Uterus (tissue), 4 donors: ENCODE measurements at places on chromosomes 5 and 9. TPM values are rescaled to one million over a fixed set of nuclear protein-coding genes. Genes with fewer than 3 reads are reported as not detected.

- H3K27me3 ChIP-seq: no peaks in the 10 kb centered on the region
- H3K4me3 ChIP-seq: peak overlapping the region; percentile 73
- H3K27ac ChIP-seq: peak overlapping the region; percentile 94
- DNase-seq: no peak
These were observed 464 bp downstream of the GDF9 start for GRCh38 chr5:132865668-132866341.

Gene ZNG1F
- total RNA-seq: 8.5 TPM

Gene PKD2L2
- total RNA-seq: not detected

- H3K36me3 ChIP-seq: no peaks in the 10 kb centered on the region
- no peaks in the 10 kb centered on the region for H3K4me1 ChIP-seq
- DNase-seq: no peak
These were observed 116.0 kb upstream of the MAN2A1 start for GRCh38 chr5:109573766-109574165.

GRCh38 chr9:75333624-75334023 is 245.3 kb downstream of the OSTF1 start:
- H3K4me3 ChIP-seq: no peak overlapping the region
- H3K4me1 ChIP-seq: no peaks in the 10 kb centered on the region
- H3K27ac ChIP-seq: no peak overlapping the region
- no peak for DNase-seq
- H3K27me3 ChIP-seq: no peaks in the 10 kb centered on the region

Gene CAVIN4
- total RNA-seq: 0.26 TPM

- no peaks in the 10 kb centered on the region for H3K27me3 ChIP-seq
- H3K27ac ChIP-seq: no peak overlapping the region
- no peak for DNase-seq
- H3K4me3 ChIP-seq: no peak overlapping the region
- H3K4me1 ChIP-seq: no peaks in the 10 kb centered on the region
These were observed 42.9 kb downstream of the LRRTM2 start for GRCh38 chr5:138832218-138832617.

GRCh38 chr5:73312872-73313510 is 135.6 kb downstream of the FOXD1 start:
- H3K27me3 ChIP-seq: no peaks in the 10 kb centered on the region
- H3K4me1 ChIP-seq: peaks cover 8% of the 10 kb centered on the region
- H3K27ac ChIP-seq: no peak overlapping the region
- no peak overlapping the region for H3K4me3 ChIP-seq
- H3K36me3 ChIP-seq: no peaks in the 10 kb centered on the region
- no peak for DNase-seq

DNA sequence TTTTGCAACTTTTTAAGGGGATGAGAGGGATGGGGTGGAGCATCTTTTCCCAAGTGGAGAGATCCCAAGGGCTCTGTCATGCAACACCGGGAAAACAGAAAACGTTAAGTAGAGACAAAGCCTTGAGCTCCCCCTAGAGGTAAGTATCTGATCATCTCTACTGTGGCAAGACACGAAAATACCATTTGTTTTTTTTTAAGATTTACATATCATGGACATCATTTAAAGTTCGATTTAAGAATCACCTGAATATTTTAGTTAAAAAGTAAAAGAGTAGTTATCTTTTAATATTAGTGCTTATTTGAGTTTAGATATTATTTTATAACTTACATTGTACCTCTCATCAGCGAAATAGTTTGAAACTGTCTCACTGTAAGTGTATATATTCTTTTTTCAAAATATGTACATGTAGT is 200.4 kb downstream of the LRRC70 start:
- H3K4me3 ChIP-seq: no peak overlapping the region
- H3K4me1 ChIP-seq: no peaks in the 10 kb centered on the region
- no peaks in the 10 kb centered on the region for H3K36me3 ChIP-seq
- no peak for DNase-seq
- no peaks in the 10 kb centered on the region for H3K27me3 ChIP-seq

GRCh38 chr9:74414325-74414724 is 82.8 kb upstream of the RORB start:
- H3K27ac ChIP-seq: no peak overlapping the region
- H3K36me3 ChIP-seq: no peaks in the 10 kb centered on the region
- H3K4me1 ChIP-seq: no peaks in the 10 kb centered on the region
- no peak for DNase-seq

- no peak for DNase-seq
- H3K4me3 ChIP-seq: no peak overlapping the region
- H3K36me3 ChIP-seq: no peaks in the 10 kb centered on the region
- no peaks in the 10 kb centered on the region for H3K27me3 ChIP-seq
- no peak overlapping the region for H3K27ac ChIP-seq
- no peaks in the 10 kb centered on the region for H3K4me1 ChIP-seq
These were observed 32.5 kb downstream of the RAB14 start for GRCh38 chr9:121169094-121169601.

DNA sequence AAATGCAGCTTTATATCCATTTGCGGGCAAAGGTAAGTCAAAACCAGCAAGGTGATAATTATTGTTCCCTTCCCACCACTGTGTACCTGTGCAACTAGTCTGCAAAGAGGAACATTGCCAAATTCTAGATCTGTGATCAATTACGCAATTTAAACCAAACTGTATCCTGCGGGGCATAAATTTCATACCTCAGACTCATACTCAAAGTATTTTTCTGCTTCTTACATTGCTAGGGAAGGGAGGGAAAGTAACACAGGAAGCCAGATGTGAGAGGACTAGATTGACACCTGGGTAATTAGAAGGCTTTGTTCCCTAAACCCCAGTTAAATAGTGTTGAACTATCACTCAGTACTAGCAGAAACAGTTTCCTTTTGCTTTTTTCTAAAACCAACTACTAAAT is 240.2 kb upstream of the ZNF608 start:
- no peaks in the 10 kb centered on the region for H3K36me3 ChIP-seq
- no peaks in the 10 kb centered on the region for H3K27me3 ChIP-seq
- H3K4me1 ChIP-seq: no peaks in the 10 kb centered on the region
- H3K4me3 ChIP-seq: no peak overlapping the region

Gene TAF11L5
- not detected for total RNA-seq

Gene EQTN
- total RNA-seq: 2.8 TPM

- H3K36me3 ChIP-seq: no peaks in the 10 kb centered on the region
- DNase-seq: no peak
- H3K4me1 ChIP-seq: no peaks in the 10 kb centered on the region
- no peak overlapping the region for H3K27ac ChIP-seq
- H3K27me3 ChIP-seq: no peaks in the 10 kb centered on the region
These were observed 363.6 kb upstream of the TYRP1 start for GRCh38 chr9:12329623-12329985.

DNA sequence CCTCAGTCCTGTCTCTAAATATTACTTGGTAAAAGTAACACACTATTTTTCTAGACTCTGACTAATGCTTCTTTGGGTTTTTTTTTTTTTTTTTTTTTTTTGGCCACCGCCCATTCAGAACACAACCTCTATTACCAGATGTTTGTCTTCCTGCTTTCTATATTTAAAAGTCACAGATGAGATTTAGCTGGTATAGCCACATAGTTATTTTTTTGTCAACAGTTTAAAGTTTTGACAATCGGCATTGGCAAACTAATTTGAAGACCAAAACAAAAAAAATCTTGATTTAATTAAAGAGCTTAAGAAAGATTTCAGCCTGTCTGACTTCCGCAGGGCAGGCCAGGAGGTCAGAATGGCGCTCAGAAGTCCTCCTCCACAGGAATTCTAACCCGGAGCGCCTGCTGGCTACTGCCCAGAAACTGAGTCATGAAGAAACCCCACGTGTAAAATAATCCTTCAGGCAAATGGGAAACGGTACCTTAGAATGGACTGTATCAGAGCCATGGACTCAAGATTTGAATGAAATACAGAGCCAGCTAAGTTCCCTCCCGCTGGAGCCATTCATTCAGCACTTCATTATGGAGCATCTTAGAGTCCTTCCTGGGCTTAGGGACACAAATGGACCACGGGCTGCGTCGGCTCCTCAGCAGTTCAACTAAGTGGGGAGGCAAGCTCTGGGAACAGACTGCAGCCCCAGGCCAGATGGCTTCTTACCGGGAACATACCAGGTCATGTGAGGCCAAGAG is 55.6 kb downstream of the PTPDC1 start:
- H3K4me1 ChIP-seq: peaks cover 27% of the 10 kb centered on the region
- H3K36me3 ChIP-seq: no peaks in the 10 kb centered on the region
- no peak overlapping the region for H3K4me3 ChIP-seq
- peak; percentile 94 for DNase-seq

DNA sequence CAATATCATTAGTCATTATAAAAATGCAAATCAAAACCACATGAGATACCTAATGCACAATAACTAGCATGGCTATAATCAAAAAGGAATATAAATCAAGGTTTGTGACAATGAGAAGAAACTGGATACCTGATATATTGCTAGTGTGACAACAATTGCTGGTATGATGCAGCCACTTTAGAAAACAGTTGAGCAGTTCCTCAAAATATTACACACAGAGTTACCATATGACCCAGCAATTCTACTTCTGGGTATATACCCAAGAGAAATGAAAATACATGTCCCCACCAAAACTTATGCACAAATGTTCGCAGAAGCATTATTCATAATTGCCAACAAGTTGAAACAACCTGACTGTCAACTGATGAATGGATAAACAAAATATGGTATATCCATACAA is 339.7 kb upstream of the POU5F2 start:
- no peak overlapping the region for H3K27ac ChIP-seq
- H3K4me1 ChIP-seq: no peaks in the 10 kb centered on the region
- no peak for DNase-seq
- no peak overlapping the region for H3K4me3 ChIP-seq
- no peaks in the 10 kb centered on the region for H3K27me3 ChIP-seq

GRCh38 chr9:105416840-105417239 is 31.0 kb upstream of the FSD1L start:
- no peak overlapping the region for H3K27ac ChIP-seq
- no peaks in the 10 kb centered on the region for H3K4me1 ChIP-seq
- H3K36me3 ChIP-seq: no peaks in the 10 kb centered on the region
- DNase-seq: no peak
- H3K4me3 ChIP-seq: no peak overlapping the region

GRCh38 chr5:67317603-67318002 is 121.0 kb upstream of the CD180 start:
- no peak overlapping the region for H3K4me3 ChIP-seq
- H3K4me1 ChIP-seq: no peaks in the 10 kb centered on the region
- no peaks in the 10 kb centered on the region for H3K36me3 ChIP-seq
- H3K27me3 ChIP-seq: no peaks in the 10 kb centered on the region
- no peak for DNase-seq
- H3K27ac ChIP-seq: no peak overlapping the region

Gene AK8
- 1.9 TPM for total RNA-seq

DNA sequence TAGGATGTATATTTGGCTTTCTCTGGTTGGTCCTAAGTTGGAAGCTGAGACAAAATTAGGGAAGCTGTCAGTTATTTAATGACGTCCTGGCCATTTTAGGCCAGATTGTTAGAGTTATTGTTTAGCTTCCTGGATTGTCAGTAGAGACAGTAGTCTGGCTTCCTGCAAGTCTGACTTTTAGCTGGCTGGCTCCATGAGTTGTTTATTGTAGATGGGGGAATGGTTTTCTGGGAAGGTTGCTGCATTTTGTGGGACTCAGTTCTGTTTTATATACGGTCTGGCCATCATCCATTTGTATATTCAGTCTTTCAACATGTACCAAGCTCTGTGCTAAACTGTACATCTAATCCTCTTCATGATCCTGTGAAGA is 68.3 kb downstream of the SGCD start:
- H3K27me3 ChIP-seq: no peaks in the 10 kb centered on the region
- no peak for DNase-seq
- H3K36me3 ChIP-seq: no peaks in the 10 kb centered on the region
- peak overlapping the region; percentile 56 for H3K27ac ChIP-seq

GRCh38 chr5:32258424-32258823 is 54.3 kb downstream of the MTMR12 start:
- H3K27me3 ChIP-seq: no peaks in the 10 kb centered on the region
- DNase-seq: no peak
- no peaks in the 10 kb centered on the region for H3K36me3 ChIP-seq
- peak overlapping the region; percentile 22 for H3K27ac ChIP-seq
- H3K4me3 ChIP-seq: no peak overlapping the region

DNA sequence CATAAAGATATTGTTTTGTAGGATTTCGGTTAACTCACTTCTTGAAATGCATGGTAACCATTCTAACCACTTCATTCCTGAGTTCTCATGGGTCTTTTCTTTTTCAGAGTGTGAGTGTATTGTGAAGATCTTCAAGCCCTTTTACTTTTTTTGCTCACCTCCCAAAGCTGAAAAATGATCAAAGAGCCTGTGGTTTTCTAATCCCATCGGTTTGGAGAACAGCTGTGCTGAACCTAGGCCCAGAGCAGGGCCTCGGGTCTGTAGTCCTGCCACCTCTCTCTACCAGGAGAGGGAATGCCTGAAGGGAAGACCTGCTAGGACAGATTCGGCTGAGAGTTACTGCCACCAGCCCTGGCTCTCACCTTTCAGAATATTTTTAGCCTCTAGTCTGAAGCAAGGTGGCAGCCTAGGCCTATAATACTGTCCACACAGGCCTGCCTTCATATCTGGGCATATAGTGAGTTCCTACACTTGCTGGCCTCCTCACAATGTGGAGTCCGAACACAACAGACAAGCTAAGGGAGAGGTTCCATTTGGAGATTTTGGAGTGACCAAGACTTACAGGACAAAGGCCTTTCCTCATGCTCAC is 13.8 kb downstream of the RGMB start:
- no peaks in the 10 kb centered on the region for H3K36me3 ChIP-seq
- no peak for DNase-seq
- no peak overlapping the region for H3K4me3 ChIP-seq
- no peaks in the 10 kb centered on the region for H3K27me3 ChIP-seq
- H3K4me1 ChIP-seq: no peaks in the 10 kb centered on the region
- H3K27ac ChIP-seq: no peak overlapping the region
